ENCODE measurements at places on chromosomes 2 and 18. TPM values are rescaled to one million over a fixed set of nuclear protein-coding genes. Genes with fewer than 3 reads are reported as not detected.

The NOL4 gene
- total RNA-seq: 63.4 TPM

The GTF3C2 gene
- total RNA-seq: 52.6 TPM

DNA sequence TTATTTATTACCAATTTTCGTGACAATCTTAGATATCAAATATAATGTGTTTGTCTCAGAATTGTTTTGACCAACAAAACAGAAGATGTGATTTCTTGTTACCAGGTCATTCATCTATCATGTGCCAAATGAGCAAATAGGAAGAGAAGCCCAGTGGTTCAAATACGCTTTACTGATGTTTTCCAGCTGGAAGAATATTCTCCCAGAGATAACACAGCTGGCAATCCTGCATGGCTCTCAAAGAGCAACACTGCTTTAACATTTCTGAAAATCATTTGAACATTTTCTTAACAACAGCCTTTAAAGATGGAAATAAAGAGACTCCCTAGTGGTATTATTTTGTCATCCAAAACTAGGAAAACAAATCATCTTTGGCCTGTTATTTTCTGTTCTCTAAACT, 359.8 kb downstream of the CTNNA2 start:
- DNase-seq: no peak

- DNase-seq: no peak
Measured at GRCh38 chr2:227339098-227339599, 14.1 kb downstream of the MFF start.

- DNase-seq: no peak
Measured at GRCh38 chr18:425106-425745, 75.3 kb downstream of the COLEC12 start.

GRCh38 chr2:135942936-135943688, 42.3 kb downstream of the DARS1 start:
- DNase-seq: no peak

- no peak for DNase-seq
Measured at GRCh38 chr2:14074691-14075090, 557.8 kb upstream of the LRATD1 start.

All from dorsolateral prefrontal cortex (tissue), 122 donors.